GM10248 (cell line): ENCODE measurements at places on chromosomes 11 and 22.

- DNase-seq = no peak
Measured at GRCh38 chr22:31826443-31826842, 72.6 kb downstream of the DEPDC5 start.

- no peak for DNase-seq
Measured at GRCh38 chr22:36610056-36610455, 81.1 kb upstream of the EIF3D start.

GRCh38 chr22:17472932-17473331 is 90.4 kb upstream of the SLC25A18 start:
- no peak for DNase-seq

DNA sequence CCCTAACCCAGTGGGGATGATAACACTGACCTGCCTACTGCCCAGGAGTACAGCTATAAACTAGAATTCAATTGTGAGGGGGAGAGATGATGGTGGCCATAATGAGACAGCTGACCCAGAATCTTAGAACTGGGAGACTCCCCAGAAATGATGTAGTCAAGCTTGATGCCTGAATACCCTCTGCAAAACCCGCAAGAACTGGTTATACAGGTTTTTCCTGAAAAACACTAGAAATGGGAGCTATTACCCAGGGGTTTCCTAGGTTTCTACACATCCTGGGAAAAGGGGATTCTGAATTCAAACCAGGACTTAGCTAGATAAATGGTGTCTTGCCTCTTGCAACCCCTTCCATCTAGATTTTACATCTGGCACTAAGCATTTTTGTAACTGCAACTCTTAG is 113.8 kb upstream of the NARS2 start:
- DNase-seq = no peak

- no peak for DNase-seq
Measured at GRCh38 chr11:83037877-83038276, 33.8 kb downstream of the RAB30 start.

GRCh38 chr11:63745304-63746170 is 23.0 kb downstream of the ZFTA start:
- no peak for DNase-seq

DNA sequence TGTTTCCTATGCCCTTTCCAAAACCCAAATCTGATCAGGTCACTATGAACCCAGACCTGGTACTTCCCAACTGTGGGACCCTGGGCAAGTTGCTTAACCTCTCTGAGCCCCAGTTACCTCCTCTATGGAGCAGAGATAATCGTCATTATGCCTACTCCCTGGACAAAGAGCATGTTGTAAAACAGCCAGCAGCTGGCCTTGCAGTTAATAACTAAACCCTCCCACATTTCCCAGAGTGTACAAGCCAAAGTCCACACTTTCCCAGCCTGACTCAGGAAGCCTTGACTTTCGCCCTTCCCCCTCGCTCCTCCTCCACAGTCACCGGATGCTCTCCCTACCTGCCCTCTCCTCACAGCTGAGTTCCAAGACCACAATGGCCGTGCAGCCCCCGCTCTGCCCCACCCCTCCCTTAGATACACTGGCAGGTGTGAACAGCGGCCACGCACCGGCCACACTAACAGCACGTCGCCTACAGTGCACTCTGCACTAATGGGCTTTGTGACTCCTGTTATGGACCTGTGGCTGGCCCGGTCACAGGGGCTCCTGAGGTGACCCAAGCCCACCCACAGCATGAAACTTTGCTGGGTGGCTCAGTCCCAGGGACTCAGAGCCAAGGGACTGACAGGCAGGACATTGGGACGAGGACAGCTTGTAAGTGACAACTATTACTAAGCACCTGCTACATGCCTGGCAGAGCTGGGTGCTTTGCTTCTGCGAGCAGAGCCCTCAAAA is 15.6 kb upstream of the MFNG start:
- DNase-seq = no peak

DNA sequence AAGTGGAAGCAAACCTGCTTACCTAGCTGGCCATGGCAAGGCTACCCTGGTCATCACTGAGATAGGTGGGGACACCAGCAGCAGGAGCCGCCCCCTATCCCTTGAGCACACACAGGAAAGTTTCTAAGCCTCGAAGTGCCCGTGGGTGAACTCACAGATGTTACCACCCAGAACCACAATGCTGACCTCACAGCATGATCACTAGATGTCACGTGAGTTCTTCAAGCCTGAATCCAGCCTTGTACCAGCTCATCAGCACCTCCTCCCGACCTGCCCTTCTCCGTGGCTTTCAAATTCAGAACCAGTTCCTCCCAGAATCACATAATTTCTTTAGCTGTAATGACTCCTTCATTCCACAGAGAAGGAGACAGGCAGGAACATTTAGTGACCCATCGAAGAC is 24.7 kb upstream of the TIMP3 start:
- no peak for DNase-seq

GRCh38 chr11:129766898-129767604 is 48.6 kb upstream of the TMEM45B start:
- DNase-seq = no peak

GRCh38 chr11:64754919-64755662 is 4.7 kb downstream of the PYGM start:
- no peak for DNase-seq

DNA sequence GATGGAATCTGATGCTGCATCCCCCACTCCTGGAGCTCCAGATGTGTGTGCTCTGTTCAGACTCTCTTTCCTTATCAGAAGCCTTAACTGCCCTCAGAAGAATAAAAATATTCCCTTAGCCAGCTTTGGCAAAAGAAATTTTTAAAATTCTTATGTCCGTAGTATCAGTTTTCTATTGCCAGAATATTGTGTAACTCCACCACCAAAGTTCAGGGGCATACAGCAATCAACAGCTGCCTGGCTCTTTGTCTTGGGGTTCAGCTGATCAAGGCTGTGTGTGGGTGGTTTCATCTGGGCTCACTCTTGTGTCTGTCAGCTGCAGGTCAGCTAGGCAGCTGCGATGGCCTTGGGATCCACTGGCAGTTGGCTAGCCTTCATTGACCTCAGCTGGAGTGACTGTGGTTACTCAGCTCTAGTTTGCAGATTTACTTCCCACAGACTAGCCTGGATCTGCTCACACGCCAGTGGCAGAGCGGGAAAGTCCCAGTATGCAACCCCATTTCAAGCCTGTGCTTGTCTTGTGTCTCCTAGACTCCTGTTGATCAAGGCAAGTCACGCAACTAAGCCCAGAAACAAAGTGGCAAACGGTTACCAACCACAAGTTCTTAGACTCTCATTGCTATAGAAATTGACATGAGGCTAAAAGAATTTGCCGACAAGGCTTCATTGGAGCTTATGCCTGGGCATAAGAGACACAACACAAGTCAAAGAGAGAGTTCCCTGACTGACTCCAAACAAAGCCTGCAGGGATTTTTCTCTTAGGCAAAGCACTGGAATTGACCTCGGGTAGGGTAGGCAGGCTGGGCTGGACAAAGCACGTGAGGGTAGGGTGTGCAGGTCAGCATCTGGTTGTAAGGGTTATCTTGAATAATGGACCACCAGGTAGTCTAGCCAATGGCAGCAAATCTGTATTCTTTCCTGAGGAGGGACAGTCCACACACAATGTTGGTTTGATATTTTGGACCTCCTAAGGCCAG is 7.5 kb downstream of the TMEM138 start:
- DNase-seq = peak; percentile 34

DNA sequence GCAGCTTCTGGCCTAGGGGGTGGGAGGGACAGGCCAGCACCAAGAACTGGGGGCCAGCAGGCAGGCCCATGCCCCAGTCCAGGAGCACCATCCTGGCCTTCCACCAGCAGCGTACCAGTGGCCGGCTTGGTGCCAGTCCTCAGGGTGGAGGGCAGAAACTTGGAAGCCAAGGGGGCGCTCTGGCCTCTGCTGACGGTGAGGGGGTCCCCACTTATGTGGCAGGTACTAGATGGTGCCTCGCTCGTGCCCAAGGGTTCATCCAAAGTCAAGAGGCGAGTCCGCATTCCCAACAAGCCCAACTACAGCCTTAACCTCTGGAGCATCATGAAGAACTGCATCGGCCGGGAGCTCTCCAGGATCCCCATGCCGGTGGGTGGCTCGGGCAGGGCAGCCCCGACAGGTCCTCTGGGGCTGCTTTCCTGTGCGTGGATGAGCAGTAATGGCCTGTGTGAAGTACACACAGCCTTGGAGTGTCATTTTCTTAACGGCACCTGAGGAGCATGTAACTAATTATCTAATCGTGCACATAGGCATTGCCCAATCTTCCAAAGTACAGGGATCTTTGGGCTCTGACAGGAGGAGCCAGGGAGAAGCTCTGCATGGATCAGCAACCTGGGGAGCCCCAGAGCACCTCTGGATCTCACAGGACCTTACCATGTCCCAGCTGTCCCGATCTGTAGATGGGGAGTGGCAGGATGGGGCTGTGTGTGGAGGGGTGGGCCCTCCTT is 79.1 kb downstream of the MORC2 start:
- no peak for DNase-seq

DNA sequence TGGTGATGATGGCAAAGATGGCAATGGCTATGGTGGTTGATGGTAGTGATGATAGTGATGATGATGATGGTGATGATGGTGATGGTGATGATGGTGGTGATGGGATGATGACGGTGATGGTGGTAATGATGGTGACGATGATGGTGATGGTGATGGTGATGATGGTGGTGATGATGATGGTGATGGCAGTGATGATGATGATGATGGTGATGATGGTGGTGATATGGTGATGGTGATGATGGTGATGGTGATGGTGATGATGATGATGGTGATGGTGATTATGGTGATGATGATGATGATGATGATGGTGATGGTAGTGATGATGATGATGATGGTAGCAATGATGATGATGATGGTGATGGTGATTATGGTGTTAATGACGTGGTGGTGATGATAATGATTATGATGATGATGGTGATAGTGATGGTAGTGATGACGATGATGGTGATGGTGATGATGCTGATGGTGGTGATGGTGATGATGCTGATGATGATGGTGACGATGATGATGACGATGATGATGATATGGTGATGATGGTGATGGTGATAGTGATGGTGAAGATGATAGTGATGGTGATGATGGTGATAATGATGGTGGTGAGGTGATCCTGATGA is 232.1 kb downstream of the BRD1 start:
- DNase-seq = no peak

- no peak for DNase-seq
Measured at GRCh38 chr11:109109150-109109549, 312.8 kb upstream of the C11orf87 start.

DNA sequence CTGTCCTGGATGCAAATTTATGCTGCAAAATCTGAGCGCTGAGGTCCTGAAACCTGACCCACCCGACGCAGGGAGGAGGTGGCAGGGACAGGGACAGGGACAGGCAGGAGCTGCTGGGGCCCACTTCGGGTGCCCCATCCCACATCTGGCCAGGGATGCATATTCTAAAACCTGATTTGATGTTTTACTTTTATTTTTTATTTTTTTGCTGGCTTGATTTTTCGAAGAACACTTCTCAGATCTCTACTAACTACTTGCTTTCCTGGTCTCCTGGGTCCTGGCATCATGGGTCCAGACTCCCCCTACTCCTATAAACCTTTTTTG is 652 bp upstream of the PVALB start:
- DNase-seq = no peak

DNA sequence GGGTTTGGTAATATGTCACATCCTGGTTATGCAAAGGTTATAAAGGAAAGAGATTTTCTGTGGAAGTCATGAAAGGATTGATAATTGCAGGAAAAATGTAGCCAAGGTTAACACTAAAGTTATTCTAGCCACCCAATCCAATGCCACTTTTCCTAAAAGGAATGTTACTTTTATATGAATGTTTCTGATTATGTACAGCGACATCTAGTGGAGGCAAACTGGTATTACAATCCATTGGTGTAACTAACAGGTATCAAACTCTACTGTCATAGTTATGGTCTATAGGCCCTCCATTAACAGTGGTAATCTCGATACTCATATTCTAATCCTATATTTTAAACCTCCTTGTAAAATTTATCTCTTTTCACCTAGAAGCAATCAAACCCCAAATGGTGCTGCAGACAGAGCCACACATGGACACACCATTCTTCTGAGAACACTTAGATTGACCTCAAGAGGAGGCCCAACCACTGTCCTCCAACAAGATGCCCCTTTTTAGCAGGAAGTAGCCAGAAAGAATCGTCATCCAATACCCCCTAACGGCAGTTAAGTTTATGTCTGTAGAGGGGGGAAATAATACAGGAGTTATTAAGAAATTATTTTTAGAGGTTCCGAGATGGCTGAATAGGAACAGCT is 74.9 kb upstream of the RAG2 start:
- no peak for DNase-seq

DNA sequence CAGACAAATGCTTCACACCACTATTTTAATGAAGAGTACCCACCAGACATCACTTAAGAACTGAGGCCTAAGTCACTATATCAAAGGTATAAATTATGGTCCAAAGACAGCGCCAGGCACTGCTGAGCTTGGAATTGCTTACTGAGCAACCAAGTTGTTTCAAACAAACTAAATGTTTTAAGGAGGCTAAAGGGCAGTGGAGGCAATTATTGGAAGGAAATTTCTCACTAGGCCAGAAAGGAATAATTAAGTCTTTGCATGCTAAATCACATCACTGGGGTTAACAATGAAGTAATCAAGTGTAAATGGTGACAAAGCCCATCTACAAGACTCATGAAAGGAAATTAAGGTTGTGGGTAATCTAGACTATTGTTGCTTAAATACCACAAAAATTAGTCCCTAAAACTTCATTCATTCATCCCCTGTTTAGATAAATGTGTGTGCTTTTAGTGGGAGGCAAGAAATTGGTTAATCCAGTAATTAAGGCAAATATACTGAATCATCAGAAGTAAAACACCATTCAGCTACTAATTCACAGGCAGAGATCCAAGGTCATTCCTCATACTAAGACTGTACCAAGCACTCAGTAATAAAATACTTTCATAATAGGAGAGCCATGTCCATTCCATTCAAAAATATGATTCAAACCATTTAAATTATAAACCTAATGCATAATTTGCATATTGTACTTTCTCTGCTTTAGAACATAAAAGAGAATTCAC is 21.2 kb downstream of the LGR4 start:
- no peak for DNase-seq

DNA sequence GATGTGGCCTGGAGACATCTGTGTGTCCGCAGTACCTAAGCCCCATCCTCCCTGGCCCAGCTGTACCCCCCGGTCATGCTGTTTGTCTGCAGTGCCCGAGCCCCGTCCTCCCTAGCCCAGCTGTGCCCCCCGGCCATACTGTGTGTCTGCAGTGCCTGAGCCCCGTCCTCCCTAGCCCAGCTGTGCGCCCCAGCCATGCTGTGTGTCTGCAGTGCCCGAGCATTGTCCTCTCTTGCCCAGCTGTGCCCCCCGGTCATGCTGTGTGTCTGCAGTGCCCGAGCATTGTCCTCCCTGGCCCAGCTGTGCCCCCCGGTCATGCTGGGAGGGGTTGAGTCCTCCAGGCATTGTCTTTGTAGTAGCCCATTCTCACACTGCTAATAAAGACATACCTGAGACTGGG is 7.6 kb upstream of the ARSA start:
- no peak for DNase-seq

DNA sequence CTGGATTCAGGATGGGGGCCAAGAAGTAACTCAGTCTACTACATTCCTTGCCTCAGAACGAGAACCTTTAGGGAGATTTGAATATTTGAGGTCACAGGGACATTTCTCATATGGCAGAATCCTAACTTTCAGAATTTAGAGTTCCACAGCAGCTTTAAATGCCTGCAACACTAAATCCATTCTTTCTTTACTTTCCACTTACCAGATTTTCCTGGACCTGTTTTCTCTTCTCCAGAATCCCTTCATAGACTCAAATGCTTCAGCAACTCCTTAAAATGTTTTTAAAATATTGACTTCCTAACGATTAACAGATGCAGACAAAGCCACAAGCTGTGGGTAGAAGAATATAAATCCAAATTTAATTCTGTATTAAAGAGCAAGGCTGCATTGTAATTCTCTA is 63.1 kb downstream of the PRSS23 start:
- DNase-seq = no peak
